ENCODE measurements at places on chromosomes 5 and 9.

GRCh38 chr9:85425153-85425611 is 316.6 kb downstream of the AGTPBP1 start:
- DNase-seq = no peak

DNA sequence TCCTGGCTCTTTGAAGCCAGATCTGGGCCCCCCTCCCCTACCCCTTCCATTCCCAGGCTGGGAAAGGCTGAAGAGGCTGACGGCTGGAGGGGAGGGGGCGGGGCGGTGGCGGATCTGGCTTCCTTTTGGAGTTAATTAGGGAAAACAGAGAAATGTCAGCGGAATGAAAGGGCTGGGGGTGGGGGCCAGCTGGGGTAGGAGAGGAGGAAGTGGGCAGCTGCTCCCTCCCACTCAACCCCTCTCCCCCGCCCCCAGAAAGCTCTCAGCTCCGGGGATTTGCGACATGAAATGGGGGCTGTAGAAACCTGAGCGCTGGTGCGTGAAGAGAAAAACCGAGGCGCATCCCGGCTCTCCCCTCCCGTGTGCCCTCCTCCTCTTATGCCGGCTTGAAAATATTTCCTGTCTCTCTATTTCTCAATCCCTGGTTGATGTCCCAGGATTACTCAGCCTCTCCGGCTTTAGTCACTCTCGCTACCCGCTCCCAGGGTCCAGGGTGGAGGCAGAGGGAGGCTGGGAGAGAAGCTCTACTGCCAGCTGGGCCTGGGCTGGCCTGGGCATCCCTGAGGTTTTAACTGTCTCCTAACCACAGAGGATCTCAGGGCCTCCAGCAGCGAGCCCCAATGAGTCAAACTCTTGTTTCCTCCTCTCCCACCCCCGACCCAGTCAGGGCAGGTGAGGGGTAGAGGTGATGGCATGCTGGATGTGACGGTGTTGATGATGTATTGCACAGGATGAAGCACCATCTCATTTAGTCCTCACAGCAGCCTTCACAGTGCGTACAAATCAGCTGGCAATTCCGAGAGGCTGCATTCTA is 20.1 kb downstream of the PCDHGC5 start:
- DNase-seq = no peak

DNA sequence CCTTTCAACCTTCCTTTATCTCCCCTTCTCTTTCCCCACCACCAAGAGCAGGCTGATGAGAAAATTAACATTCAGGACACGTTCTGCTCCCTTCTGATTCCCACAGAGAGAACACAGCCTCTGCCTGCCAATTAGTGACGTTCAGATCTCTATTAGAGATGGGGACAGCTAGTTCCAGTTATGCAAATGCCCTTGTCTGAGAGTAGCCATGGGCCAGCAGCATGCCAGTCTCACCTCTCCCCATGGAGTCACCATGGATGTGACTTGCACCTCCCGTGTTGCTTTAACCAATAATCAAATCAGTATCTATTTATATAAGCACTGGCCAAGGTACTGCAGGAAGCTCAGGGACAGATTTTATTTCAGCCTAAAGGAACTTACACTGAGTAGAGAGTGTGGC is 61.3 kb downstream of the KCNIP1 start:
- no peak for DNase-seq

GRCh38 chr9:23088932-23089364 is 642.3 kb downstream of the DMRTA1 start:
- no peak for DNase-seq

DNA sequence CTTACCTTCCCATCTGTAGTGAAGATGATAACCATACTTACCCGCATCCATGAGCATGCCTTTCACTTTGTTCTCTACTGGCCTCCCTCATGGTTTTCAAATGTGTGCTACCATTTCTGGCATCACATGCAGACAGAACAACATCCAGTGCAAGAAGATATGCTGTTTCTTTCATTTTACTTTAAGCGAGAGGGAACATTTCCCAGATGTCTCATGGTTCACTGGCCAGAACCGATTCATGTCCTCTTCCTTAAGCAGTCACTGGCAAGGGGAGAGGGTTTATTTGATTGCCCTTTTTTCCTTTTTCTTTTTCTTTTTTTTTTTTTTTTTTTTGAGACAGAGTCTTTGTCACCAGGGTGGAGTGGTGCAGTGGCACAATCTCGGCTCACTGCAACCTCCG is 37.7 kb downstream of the ARRDC3 start:
- DNase-seq = no peak

DNA sequence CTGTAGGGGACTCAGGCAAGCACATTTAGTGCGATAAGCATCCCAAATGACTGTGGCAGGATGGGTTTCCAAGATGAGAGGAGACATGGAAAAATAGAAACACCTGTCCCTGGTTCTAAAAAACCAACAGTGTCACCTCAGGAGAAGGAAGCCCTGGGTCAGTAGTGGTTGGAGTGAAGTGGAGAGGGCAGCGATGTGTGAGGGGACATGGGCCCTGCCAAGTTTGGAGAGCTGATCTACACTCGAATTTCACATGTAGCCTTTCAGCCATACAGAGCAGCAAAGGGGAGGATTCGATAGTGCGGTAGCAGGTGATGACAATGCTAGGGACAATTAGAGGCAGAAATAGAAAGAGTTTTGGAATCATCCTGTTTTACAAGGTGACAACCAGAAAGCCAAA is 32.6 kb upstream of the LHX2 start:
- no peak for DNase-seq

Data from stimulated activated CD4-positive, alpha-beta T cell treated with anti-CD3 and anti-CD28 coated beads, Interleukin-1b, Interleukin-23, amount 100 ng/mL, for 1 hour (primary cell).